Osteocyte (in vitro differentiated cells): ENCODE measurements at places on chromosomes 4 and X. TPM values are rescaled to one million over a fixed set of nuclear protein-coding genes. Genes with fewer than 3 reads are reported as not detected.

- H3K27ac ChIP-seq, result peak within 1 kb of the TSS; percentile 96
- peak within 1 kb of the TSS; percentile 99 for H3K4me3 ChIP-seq
- peaks cover 3% of the 10 kb centered on the region for H3K36me3 ChIP-seq
- no peaks in the 10 kb centered on the region for H3K27me3 ChIP-seq
- DNase-seq, result peak; percentile 89
Measured at GRCh38 chr4:143336781-143337599, at the start of gene GAB1. Gene GAB1 (plus strand): TSS chr4:143336876. CDS start chr4:143337189, 313 bp downstream.

FRG2 gene
- not detected in 2 replicates for total RNA-seq

DNA sequence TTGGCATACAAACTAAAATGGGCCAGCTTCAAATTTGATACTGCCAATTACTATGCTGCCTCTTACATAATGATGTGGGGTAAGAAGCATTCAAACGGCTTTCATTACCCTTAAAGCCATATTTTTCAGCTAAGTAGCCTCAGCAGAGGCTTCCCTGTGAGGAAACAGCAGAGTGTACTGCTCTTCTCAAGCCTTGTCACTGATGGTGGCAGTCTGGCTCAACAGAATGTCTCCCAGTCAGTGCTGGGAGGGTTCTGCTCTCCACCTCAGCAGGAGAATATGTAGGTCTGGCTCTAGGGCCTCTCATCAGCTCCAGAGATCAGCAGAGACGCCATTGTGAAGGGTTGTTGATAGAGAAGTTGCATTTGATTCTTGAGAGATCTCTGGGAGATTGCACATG lies 44.6 kb upstream of the MBNL3 start:
- peaks cover 6% of the 10 kb centered on the region for H3K27me3 ChIP-seq
- no peak overlapping the region for H3K4me3 ChIP-seq
- no peaks in the 10 kb centered on the region for H3K36me3 ChIP-seq
- peaks cover 3% of the 10 kb centered on the region for H3K4me1 ChIP-seq

DNA sequence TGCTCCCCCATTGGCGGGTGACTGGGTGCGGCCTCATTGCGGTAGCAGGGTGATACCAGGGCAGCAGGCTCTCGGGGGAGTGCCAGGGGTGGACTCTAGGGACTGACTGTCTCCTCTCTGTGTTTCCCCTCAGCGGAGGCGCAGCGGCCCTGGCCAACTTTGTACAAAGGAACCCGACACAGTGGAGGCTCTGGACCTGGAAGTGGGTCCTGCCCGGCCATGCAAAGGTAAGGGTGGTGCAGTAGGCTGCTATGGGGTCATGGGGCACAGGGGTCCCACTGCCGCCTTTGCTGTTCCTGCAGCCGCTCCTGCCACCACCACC lies 16.3 kb downstream of the SULT1B1 start:
- peaks cover 7% of the 10 kb centered on the region for H3K4me1 ChIP-seq
- H3K36me3 ChIP-seq, result peaks cover 8% of the 10 kb centered on the region
- no peak overlapping the region for H3K4me3 ChIP-seq
- H3K27ac ChIP-seq, result no peak overlapping the region
- no peaks in the 10 kb centered on the region for H3K27me3 ChIP-seq

GRCh38 chr4:120703908-120704307 lies 218.6 kb downstream of the PRDM5 start:
- no peak overlapping the region for H3K27ac ChIP-seq
- peaks cover 7% of the 10 kb centered on the region for H3K36me3 ChIP-seq
- no peaks in the 10 kb centered on the region for H3K4me1 ChIP-seq
- no peaks in the 10 kb centered on the region for H3K27me3 ChIP-seq
- no peak overlapping the region for H3K4me3 ChIP-seq

- H3K4me3 ChIP-seq, result no peak overlapping the region
- H3K27ac ChIP-seq, result no peak overlapping the region
- H3K36me3 ChIP-seq, result no peaks in the 10 kb centered on the region
- peaks cover 5% of the 10 kb centered on the region for H3K4me1 ChIP-seq
Measured at GRCh38 chr4:10691651-10692050, 7.1 kb upstream of the CLNK start.

GRCh38 chrX:71128915-71129765 lies 10.7 kb downstream of the MED12 start:
- peak; percentile 87 for DNase-seq
- no peak overlapping the region for H3K4me3 ChIP-seq
- peak overlapping the region; percentile 53 for H3K27ac ChIP-seq
- H3K4me1 ChIP-seq, result peaks cover 3% of the 10 kb centered on the region
- H3K36me3 ChIP-seq, result peaks cover 22% of the 10 kb centered on the region
- H3K27me3 ChIP-seq, result no peaks in the 10 kb centered on the region

DNA sequence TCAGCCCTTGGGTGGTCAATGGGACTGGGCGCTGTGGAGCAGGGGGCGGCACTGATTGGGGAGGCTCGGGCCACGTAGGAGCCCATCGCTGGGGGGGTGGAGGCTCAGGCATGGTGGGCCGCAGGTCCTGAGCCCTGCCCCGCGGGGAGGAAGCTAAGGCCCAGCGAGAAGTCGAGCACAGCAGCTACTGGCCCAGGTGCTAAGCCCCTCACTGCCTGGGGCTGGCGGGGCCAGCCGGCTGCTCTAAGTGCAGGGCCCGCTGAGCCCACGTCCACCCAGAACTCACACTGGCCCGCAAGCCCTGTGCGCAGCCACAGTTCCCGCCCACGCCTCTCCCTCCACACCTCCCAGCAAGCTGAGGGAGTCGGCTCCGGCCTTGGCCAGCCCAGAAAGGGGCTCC lies 66.4 kb downstream of the ZNF141 start:
- peaks cover 7% of the 10 kb centered on the region for H3K36me3 ChIP-seq
- no peaks in the 10 kb centered on the region for H3K4me1 ChIP-seq
- H3K27ac ChIP-seq, result no peak overlapping the region
- no peak for DNase-seq

- no peak overlapping the region for H3K27ac ChIP-seq
- DNase-seq, result no peak
- H3K27me3 ChIP-seq, result peaks cover 3% of the 10 kb centered on the region
- no peak overlapping the region for H3K4me3 ChIP-seq
- H3K36me3 ChIP-seq, result no peaks in the 10 kb centered on the region
- no peaks in the 10 kb centered on the region for H3K4me1 ChIP-seq
Measured at GRCh38 chr4:75229806-75230570, 284.2 kb downstream of the RCHY1 start.

S100P gene
- not detected in 2 replicates for total RNA-seq

GRCh38 chr4:99790796-99791617 lies 25.6 kb upstream of the DAPP1 start:
- no peak overlapping the region for H3K27ac ChIP-seq
- H3K27me3 ChIP-seq, result no peaks in the 10 kb centered on the region
- no peaks in the 10 kb centered on the region for H3K4me1 ChIP-seq
- no peaks in the 10 kb centered on the region for H3K36me3 ChIP-seq
- DNase-seq, result no peak

BANK1 gene
- 0.63 and 1.0 TPM in 2 replicates for total RNA-seq

DNA sequence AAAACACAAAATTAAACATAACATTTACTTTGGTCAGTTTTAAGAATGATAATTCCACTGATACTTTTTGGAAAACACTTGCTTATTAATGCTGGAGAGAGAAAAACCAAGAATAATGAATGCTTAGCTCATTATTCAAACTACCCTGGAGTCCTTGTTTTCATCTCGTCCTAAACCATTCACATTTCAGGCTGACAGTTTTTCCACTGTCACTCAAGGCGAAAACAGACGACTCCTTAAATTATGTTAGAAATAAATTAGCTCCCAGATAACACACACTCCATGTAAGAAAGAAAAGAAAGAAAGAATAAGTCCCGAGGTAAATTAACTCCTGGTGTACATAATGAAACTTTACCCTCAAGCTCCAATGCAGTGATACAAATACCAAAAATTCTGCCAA lies 33.5 kb downstream of the TLR10 start:
- no peak for DNase-seq
- no peaks in the 10 kb centered on the region for H3K27me3 ChIP-seq
- no peaks in the 10 kb centered on the region for H3K4me1 ChIP-seq
- no peak overlapping the region for H3K27ac ChIP-seq
- H3K36me3 ChIP-seq, result no peaks in the 10 kb centered on the region

DNA sequence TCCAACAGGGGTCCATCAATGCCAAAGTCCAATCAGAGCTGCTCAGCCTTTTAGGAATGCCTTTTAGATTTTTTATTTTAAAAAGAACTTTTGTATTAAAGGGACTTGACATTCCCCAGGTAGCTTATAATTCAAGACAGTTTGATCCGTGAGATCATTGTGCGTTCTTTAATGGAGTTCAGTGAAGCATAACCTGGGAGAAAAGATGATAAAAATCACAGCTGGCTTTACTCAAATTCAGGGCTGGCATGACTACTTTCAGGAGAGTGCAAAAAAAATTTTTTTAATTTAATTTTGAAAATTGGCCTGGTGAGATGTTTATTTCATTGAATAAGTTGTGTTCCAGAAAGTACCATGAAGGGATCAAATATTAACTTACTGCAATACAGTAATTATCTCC lies 118.2 kb downstream of the VCX2 start:
- no peak for DNase-seq
- H3K36me3 ChIP-seq, result no peaks in the 10 kb centered on the region
- H3K4me3 ChIP-seq, result no peak overlapping the region
- no peaks in the 10 kb centered on the region for H3K27me3 ChIP-seq

DNA sequence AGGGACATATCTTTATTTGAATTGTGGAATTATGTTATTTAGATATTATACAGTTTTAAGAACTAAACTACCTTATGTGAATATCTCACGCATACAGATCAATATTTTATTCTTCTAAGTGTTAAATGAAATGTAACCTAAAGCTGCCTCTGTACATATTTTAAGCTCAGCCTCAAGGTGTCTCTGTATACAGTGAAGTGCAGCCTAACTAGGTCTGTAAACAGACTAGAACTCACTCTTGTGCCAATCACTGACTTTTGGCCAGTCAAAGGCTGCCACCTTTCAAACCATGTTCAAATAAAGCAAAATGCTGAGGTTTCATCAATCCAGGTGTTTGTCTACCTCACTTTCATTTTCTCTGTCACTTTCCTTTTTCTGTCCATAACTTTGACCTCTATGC lies 1074.5 kb upstream of the PRKX start:
- no peak for DNase-seq
- no peaks in the 10 kb centered on the region for H3K27me3 ChIP-seq
- H3K4me1 ChIP-seq, result no peaks in the 10 kb centered on the region

HELT gene
- not detected in 2 replicates for total RNA-seq
